Thoracic aorta (tissue), 2 donors: ENCODE measurements at places on chromosomes 5 and 9.

DNA sequence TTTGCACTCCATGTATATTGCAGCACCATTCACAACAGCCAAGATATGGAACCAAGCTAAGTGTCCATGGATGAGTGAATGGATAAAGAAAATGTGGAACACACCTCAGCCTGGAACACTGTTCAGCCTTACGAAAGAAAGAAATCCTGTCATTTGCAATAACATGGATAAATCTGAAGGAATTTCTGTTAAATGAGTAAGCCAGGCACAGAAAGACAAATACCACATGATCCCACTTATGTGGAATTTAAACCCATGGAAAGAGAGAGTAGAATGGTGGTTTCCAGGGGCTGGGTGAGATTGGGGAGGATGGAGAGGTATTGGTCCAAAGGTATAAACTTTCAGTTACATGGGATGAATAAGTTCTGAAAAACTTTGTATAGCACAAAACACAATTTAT is 228.9 kb upstream of the CD180 start:
- DNase-seq, result no peak

- DNase-seq, result no peak
These were observed 362.8 kb downstream of the SEMA5A start for GRCh38 chr5:9182899-9183695.

DNA sequence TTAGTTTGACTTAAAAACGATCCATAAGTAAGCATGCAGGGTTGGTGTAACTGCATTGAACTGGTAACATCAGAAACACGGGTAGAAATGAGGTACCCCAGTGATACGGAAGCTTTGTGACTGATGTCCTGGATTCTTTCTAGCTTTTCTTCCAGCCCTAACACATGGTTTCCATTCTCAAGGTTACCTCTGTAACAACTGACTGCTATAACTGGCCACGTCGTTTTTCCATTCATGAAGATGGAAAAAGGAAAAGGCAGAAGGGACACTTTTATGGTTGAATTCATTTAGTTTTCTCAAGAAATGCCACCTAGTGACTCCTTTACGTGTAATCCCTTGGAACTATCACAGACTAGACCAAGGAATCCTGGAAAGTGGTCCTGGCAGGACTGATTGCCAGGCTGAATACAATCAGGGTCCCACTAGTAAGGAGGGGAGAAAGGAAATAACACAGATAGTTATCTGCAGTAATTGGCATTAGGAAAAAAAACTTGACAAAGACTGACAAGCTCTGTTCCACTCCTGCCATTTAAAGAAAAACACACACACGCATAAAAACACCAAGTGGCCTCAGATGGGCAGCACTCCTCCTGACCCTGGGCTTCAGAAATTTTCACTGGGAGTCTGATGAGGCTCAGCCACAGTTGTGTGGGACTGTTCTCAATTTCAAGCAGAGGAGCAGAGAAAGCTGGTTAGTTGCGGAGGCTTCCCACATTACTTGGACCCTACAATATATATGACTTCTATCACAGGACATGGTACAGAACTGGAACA is 77.5 kb upstream of the ZNF169 start:
- no peak for DNase-seq

DNA sequence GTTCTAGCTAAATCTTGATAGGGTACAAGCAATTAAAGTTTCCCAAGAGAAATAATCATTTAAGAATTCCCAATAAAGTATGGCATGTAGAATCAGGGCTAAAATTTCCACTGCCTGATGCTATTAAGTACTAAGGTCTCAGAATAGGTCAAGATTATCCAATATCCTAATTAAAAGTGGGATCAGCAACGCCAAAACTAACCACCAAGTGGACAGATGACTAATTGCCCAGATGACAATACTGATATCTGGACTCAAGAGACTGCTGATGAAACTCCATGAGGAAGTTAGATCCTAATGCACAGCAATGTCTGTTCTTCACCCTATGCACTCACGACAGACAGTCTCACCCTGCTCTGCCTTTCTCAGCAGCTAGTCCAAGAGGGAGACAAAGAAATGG is 14.3 kb downstream of the DEPDC1B start:
- DNase-seq, result no peak

DNA sequence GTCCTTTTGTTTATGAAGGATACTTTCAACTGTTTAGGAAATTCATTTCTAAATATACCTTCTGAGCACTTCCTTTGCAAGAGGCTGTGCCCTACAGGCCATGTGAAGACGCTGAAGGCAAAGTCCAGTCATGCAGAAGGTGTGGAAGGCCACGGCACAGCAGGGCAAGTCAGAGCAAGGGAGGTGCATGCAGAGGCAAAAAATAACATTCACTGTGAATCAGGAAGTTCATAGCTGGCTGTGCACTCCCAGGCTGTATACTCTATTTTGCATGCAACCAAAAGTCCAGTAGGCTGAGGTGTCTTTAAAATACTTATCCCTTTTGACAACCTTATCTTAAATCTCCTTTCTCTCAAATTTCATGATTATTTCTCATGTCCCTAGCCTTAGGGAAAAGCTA is 50.3 kb downstream of the GNAQ start:
- DNase-seq, result no peak

GRCh38 chr5:16558984-16559629 is 57.7 kb downstream of the RETREG1 start:
- no peak for DNase-seq

- no peak for DNase-seq
These were observed 36.8 kb downstream of the UGT3A2 start for GRCh38 chr5:36029914-36030313.

GRCh38 chr9:120098584-120098983 is 481.4 kb downstream of the CDK5RAP2 start:
- DNase-seq, result no peak

- no peak for DNase-seq
These were observed 112.7 kb downstream of the RORB start for GRCh38 chr9:74609671-74610405.

DNA sequence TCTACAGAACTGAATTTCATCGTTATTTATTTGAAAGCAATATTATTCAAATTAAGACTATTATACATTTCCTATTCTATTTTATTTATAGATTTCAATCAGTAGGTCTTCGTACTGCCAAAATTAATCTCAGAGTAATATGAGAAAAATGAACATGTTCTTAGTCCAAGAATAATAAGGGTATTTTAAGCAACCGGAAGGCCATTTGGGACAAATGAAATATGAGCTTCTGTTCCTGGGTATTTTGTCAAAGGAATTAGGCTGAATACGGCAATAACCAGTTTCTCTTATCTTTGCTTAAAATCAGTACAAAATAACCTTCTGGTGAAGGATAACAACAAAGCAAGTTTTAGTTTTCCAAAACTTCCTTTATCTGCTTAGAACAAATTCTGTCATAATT is 410.3 kb upstream of the PRR16 start:
- no peak for DNase-seq

DNA sequence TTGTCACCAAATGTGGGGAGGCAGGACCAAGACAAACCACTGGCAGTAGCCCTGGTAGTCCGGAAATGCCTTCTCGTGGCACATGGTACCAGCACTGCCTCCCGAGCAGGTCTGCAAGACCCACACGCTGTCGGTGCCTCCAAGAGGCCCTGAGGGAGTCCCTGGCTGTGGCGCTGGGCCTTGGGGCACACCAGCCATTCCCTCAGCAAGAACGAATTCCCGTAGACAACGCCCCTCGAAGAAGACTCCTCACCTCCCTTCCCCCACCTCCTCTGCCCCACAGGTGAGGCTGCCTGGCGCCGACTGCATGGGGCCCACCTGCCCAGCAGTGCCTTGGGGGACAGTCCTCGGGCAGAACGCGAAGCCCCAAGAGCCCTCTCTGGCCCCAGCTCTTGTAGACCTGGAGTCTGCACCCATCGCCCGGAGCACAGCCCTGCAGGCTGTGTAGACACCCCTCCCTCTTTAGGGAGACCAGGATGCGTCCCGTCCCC is 56.0 kb downstream of the EXD3 start:
- no peak for DNase-seq

DNA sequence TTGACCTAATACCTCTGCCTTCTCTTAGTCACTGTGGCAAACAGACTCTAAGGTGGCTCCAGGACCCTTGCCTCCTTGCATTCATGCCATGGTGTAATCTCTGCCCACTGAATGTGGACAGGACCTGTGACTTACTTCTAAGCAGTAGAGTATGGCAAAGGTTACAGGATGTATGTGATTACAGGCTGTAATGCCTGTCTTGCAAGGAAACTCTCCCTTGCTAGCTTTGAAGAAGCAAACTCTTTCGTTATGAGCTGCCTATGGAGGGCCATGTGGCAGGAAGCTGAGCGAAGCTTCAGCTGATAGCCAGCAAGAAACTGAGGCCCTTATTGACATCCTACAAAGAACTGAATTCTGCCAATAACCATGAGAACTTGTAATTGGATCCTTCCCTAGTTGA is 103.3 kb upstream of the HMHB1 start:
- DNase-seq, result no peak

- no peak for DNase-seq
These were observed 216.9 kb downstream of the AUH start for GRCh38 chr9:91144769-91145168.

- no peak for DNase-seq
These were observed 7.0 kb upstream of the GADD45G start for GRCh38 chr9:89597711-89598362.

DNA sequence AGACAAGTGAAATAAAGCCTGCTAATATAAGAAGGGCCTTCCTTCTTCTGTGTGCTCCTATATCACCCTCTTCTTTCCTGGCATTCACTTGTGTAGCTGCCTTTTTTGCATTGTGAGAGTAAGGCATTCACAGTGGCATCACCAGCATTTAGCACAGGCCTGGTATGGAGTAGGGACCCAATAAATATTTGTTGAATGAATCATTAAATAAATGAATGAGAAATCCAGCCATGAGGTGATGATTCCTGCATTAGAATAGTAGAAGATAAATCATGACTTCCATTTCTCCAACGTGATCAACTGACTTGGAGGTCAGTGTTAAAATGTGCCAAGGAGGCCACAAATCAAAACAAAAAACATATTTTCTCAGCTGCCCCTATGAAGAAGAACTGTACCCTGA is 3.9 kb downstream of the PLPPR1 start:
- DNase-seq, result no peak

- no peak for DNase-seq
These were observed 196.2 kb downstream of the SLCO4C1 start for GRCh38 chr5:102099766-102100331.

- DNase-seq, result no peak
These were observed 5.3 kb upstream of the GOLGA1 start for GRCh38 chr9:124946167-124946566.

GRCh38 chr9:92242260-92243136 is 51.0 kb downstream of the IARS1 start:
- no peak for DNase-seq

DNA sequence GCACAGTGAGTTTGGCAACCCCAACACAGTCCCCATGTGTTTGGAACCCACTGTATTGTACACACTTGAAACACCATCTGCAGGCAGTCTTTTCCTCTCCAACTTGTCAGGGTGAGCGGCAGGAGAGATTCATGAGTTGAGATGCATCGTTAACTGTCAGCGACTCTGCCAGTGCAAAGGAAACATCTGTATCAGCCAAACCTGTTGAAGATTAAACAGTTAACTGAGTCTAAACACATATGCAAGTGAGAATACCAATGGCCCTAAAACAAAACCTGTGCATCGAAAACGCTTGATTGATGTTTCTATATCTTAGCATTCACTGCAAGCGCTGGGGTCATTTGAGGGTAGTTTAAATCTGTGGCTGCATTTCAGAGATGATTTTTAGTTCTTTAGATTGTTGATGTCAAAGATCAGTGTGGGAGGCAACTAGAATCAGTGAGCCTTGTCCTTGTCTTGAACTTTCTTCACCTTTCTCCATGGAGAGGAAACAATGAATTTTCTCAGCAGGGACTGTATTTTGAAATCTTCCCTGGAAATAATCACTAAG is 41.3 kb upstream of the PAM start:
- DNase-seq, result no peak

GRCh38 chr9:2267181-2267745 is 252.1 kb downstream of the SMARCA2 start:
- no peak for DNase-seq

GRCh38 chr5:173020643-173021042 is 35.5 kb upstream of the CREBRF start:
- no peak for DNase-seq

DNA sequence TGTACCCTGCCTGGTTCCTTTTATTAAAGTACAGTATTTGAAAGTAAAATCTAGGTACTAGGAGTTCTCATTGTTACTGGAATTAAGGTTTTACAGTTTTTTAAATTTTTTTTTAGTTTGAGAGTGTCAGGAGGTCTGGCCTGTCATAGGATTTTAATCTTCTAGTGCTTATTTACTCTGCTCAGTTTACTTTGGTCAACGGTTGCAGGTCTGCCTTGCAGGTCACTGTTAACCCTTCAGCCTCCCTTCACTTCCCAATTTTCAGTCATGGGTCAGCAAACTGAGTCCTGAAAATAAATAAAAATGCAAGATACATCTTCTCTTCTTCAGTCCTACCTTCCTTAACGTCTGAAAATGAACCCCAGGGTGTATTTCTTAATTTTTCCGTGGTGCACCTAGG is 18.8 kb upstream of the PTBP3 start:
- DNase-seq, result no peak

GRCh38 chr9:131423171-131423581 is 29.3 kb downstream of the PRRC2B start:
- DNase-seq, result no peak

DNA sequence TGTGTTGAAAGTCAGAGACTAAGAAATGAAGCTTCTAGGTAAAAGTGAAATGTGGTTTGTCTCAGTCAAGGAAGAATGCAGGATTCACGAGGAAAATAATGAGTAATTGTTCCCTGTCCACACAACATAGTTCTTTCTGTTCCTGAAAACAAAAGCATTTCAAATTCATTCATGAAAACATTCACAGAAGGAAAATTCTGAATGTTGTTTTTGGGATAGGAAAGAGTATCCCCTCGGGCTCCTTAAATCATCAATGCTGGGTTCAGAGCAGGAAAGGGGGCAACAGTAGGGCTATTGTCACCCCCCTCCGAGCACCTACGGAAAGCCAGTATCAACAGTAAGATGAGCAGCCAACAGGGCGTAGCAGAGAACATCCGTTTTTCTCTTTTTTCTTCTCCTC is 769.9 kb upstream of the ADAMTS16 start:
- no peak for DNase-seq
